ENCODE measurements at places on chromosomes 3 and 15.

GRCh38 chr3:184619369-184619768 lies 57.8 kb downstream of the EPHB3 start:
- DNase-seq: peak; percentile 28

GRCh38 chr3:139830817-139831216 lies 104.2 kb upstream of the CLSTN2 start:
- DNase-seq: no peak

- DNase-seq: peak; percentile 50
Observed at GRCh38 chr3:69410301-69410700, 24.4 kb upstream of the FRMD4B start.

DNA sequence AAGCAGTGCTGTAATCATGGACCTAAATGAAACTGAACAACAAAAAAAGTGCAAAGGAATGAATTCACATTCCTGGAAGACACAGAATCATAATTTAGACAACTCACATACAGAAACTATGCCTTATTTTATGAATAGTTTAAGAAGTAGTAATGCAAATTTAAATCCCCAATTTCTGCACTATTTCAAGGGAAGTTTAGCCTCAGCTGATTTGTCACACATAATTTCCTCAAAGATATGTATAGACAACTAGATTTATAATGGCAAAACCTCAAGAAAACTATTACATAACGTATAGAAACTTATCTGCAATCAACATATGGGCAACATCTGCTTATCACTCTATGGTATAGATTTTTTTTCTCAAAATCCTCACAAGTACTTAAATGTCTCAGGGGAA lies 7.8 kb upstream of the PTX3 start:
- DNase-seq: no peak

- peak; percentile 88 for DNase-seq
Observed at GRCh38 chr3:24156466-24156865, 211.4 kb downstream of the NR1D2 start.

All from M059J (cell line).